CD14-positive monocyte (primary cell): ENCODE measurements at places on chromosomes 2 and 18.

GRCh38 chr2:55269645-55269990 lies 587 bp upstream of the MTIF2 start:
- DNase-seq, result no peak

- no peak for DNase-seq
Observed at GRCh38 chr2:201696151-201696659, 2.2 kb downstream of the MPP4 start.

- DNase-seq, result peak; percentile 62
Observed at GRCh38 chr2:147829106-147829505, 15.7 kb upstream of the ACVR2A start.

DNA sequence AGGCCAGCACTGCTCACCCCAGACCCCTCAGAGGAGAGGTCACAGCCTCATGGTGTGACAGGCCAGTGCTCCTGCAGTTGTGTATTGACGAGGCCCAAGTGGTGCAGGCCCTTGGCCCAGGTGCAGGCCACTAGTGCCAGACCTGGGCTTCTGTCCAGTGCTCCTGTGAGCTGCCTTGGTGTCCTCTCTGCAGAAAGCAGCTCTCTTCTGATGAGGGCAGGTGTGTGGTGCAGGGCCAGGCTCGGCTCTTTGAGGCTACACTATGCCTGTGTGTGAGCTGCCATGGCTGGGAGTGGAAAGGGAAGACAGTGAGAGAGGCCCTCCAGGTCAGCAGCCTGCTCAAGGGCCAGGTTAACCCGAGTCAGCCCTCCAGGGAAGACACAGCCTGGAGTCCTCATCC lies 17.1 kb downstream of the EHD3 start:
- no peak for DNase-seq

DNA sequence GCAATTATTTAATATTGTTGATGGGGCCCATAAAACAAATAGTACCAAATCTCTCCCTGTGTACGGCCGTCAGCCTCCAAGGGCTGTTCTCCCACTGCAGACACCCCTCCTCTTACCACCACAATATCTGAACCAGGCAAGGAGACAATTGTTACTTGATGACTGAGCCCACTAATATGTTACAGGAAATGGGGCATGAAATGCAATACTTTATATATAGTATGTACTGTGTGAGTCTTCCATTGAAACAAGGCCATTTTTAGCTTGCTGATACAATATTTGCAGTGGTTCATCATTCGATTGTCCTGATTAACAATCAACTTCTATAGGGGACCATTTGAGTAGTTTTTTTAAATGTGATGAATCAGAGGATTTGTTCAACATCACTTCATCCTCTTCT lies 307.3 kb downstream of the GBX2 start:
- no peak for DNase-seq

- no peak for DNase-seq
Observed at GRCh38 chr18:60691061-60691460, 318.5 kb upstream of the MC4R start.

GRCh38 chr18:44699572-44700261 lies 19.0 kb downstream of the SETBP1 start:
- no peak for DNase-seq

GRCh38 chr2:223633656-223634055 lies 31.5 kb upstream of the SCG2 start:
- no peak for DNase-seq

- peak; percentile 92 for DNase-seq
Observed at GRCh38 chr2:111659361-111660333, 224.3 kb downstream of the ANAPC1 start.

- DNase-seq, result no peak
Observed at GRCh38 chr2:183614799-183615435, 490.7 kb downstream of the NUP35 start.

DNA sequence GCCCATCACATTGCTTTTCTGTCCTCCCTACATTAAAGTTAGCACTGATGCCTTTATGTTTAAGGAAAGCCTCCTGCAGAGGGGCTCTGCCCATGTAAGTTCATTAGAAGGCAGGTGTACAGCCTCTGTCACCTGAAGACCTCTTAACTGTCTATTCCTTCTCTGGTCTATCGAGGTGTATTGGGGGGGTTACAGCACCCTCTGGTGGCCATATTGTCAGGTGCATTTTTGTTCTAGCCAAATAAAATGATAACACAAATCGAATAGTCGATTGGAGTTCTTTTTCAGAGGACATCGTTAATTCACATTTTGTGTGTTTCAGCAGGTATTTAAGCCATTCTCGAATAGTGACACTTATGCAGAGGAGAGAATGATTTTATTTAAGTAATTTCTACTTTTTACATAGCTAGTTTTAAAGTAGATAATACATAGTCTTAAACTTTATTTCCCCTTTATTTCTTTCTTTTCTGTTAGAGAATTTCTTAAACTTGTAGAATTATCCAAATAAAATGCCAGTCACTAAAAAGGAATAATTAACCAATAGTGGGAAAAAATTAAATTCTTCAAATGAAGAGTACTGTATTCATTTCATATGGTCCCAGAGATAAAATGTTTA lies 136.8 kb downstream of the NEDD4L start:
- DNase-seq, result peak; percentile 43

- DNase-seq, result no peak
Observed at GRCh38 chr2:132256251-132256902, 94.6 kb upstream of the ANKRD30BL start.

DNA sequence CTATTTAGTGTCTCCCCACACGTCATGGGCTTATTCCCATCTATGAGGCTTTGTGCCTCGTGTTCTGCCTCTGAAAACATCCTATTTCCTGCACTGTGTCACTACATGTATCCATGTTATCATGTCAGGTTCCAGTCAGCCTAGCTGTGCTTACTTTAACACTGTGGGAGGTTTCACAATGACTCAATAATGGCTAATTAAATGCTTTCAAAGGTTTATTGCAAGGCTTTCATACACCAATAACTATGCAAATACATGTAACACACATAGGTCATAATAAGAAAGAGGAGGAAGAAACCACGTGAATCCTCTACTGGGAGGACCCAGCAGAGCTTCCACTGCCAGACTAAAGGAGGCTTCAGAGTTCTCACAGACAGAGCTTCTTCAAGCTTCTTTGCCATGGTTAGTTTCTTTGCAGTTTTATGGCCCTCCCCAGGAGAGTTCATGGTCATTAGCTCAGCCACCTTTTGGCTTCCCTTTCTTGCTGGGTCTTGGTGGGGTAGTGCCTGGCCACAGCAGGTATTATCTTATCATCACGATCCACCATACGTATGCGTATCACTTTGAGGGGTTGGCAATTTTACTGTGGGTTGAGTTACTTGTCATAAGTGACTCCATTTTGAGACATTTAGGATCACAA lies 5.1 kb upstream of the COLEC12 start:
- DNase-seq, result no peak

GRCh38 chr2:74199871-74200305 lies 1.5 kb downstream of the MTHFD2 start:
- no peak for DNase-seq

DNA sequence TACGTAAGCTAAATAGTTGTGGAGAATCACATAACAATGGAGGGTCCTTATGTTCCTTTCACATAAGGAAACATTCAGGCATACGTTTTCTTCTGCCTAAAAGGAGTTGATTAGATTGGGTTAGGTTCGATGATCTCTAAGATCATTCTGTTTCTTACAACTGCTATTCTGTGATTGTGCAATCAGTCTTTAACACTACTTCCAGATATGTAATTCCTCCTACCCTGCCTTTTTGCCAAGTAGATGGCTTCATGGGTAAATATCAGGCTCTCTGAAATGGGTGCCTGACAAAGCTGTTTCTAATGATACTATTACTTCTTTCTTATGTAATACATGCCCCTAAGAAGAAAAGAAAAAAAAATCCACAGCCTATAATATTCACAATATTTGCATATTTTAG lies 321.5 kb downstream of the XIRP2 start:
- DNase-seq, result no peak

GRCh38 chr2:234861841-234862735 lies 89.7 kb upstream of the SH3BP4 start:
- DNase-seq, result no peak

DNA sequence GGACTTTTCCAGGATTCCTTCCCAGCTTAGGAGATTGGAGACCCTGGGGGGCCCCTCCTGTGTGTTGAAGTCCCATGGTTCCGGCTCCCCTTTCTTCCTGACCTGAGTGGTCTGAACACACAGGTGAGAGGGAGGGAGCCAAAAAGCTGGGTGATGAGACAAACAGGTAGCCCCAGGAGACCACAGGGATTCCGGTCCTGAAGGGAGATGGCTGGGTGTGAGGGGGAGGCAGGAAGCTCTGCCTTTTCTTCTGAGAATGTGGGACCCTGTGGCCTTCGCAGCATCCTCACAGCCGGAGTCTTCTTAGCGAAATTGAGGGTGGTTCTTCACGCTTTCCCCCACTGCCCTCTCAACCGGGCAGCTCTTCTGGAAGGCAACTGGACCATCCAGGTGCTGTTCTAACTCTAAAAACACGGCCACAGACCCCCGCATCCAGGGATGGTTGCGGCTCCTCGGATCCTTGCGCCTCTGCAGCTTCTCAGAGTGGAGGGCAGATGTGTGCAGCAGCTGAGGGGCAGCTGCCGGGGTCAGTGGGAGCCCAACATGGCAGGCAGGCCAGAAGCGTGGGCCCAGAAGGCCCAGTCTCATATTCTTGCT lies 4.4 kb downstream of the SLC66A3 start:
- no peak for DNase-seq

GRCh38 chr2:30694286-30695055 lies 112.8 kb downstream of the CAPN13 start:
- no peak for DNase-seq

- DNase-seq, result no peak
Observed at GRCh38 chr2:48940606-48941005, 185.1 kb upstream of the LHCGR start.

DNA sequence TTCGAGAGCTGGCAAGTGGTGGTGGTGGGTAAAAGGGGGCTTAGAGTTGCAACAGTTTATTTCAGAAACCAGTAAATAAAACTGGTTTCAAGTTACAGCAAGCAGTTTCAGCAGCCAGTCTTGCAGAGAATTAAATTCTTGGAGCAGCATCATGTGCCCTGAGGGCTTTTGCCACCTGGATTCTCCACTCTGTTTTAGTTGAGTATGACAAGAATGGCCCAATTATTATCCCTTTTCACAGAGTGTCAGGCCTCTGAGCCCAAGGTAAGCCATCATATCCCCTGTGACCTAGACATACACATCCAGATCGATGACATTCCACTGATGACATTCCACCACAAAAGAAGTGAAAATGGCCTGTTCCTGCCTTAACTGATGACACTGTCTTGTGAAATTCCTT lies 72.8 kb upstream of the FANCL start:
- DNase-seq, result no peak

DNA sequence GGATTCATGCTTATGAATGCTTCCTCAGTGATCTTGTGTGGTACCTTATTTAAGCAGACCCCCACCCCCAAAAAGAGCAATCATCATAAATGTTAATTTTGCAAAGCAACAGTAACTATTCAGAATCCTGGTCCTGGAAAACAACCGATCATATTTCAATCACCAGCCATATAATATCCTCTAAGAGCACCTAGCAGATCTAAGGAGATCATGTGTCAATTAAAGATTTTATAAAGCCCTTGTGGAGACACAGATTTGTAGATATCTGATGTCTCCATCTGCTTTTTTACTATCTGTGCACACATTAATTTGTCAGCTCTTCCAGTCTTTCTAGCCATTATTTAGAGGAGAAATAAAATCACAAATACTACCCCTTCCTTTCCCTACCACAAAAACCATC lies 423.7 kb downstream of the TGIF1 start:
- no peak for DNase-seq

- no peak for DNase-seq
Observed at GRCh38 chr2:99085421-99085820, 56.1 kb upstream of the C2orf15 start.

- DNase-seq, result no peak
Observed at GRCh38 chr18:22926454-22926853, 6.7 kb upstream of the RBBP8 start.

- DNase-seq, result no peak
Observed at GRCh38 chr2:75787532-75788132, 76.9 kb upstream of the GCFC2 start.

GRCh38 chr2:38315707-38316333 lies 61.3 kb downstream of the ATL2 start:
- peak; percentile 48 for DNase-seq

GRCh38 chr2:8574196-8575037 lies 107.4 kb upstream of the ID2 start:
- DNase-seq, result peak; percentile 37

DNA sequence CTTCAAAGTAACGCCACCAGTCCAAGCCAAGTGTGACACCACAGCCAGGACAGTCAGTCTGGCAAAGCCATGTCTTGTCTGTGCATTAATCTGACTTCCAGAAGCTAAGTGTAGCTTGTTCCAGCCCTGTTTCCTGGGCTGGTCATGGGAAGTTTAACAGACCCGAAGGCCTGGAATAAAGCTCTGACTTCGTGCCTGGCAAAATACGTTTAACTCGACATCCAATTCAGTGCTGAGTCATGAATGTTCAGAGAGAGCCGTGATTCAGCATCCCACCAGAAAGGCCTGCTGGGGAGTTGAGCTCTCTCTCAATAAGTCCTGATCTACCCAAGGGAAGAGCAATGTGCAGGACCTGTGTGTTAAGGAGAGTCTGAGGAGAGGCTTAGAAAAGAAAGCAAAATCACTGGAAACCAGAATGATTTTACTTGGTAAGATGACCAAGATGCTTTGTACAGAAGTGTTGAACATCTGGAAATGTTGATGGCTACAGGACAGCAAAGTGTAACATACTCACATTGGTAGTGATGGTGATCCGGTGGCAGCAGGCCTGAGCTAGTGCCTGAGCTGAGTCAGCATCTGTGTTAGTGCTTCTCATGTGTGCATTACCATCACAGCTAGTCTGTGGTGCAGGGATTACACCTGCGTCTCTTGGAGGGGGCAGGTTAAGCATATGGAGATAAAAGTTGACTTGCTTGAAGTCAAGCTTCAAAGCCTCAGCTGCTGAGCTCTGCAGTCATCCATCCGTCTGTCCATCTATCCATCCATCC lies 743.7 kb upstream of the HS6ST1 start:
- no peak for DNase-seq

DNA sequence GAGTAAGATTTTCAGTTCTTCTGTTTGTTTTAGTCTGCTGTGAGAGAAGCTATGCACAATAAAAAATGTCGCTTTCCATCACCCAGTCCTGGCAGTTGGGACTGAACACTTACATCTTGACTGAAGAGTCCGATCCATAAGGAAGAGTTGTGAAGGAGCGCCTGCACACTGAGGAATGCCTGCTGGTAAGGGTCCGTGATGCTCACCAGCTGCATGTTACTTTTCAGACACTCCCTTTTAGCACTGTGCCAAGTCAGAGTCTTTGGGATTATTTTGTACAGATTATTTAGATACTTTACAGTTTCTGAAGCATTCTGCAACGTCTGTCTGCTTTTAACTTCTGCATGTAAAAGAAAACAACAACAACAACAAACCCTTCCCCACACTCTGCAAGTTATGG lies 42.6 kb upstream of the CD302 start:
- no peak for DNase-seq

DNA sequence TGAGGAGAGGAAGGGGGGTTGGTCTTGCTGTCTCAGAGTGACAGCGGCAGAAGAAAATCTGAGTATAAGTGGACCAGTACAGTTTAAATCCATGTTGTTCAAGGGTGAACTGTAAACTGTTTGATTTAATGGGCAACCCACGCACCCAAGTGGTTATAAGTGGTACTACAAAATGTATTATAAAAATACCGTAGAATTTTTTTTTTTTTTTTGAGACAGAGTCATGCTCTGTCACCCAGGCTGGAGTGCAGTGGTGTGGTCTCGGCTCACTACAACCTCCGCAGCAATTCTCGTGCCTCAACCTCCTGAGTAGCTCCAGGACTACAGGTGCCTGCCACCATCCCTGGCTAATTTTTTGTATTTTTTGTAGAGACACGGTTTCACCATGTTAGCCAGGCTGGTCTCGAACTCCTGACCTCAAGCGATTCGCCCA lies 2.1 kb upstream of the CHCHD5 start:
- peak; percentile 36 for DNase-seq
